NCI-H2029 (cell line): ENCODE measurements at places on chromosomes 7 and 10.

- no peak for DNase-seq
Measured at GRCh38 chr7:24967696-24968095, 12.3 kb downstream of the OSBPL3 start.

DNA sequence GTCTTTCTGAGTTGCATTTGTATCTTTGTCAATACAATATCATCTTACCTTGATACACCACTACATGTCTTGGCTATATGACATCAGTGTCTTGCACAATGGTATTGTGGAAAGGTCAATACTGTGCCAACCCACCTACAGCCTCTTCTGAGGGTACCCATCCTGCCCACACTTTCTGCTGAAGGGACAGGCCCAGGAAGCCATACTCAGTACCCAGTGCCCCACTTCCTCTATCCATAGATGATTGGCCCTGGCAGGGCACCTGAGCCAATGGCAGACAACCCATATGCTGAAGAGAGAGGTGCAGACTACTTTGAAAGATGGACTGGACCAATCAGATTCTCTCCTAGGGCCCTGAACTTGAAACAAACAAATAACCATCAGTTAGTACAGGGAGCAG is 152.0 kb upstream of the ADO start:
- no peak for DNase-seq

GRCh38 chr7:121023194-121023593 is 34.7 kb downstream of the CPED1 start:
- DNase-seq, result no peak

- DNase-seq, result no peak
Measured at GRCh38 chr7:142904128-142904527, 18.6 kb upstream of the TRPV6 start.

- no peak for DNase-seq
Measured at GRCh38 chr10:63829573-63830149, 308.5 kb downstream of the REEP3 start.

- DNase-seq, result no peak
Measured at GRCh38 chr10:30467651-30468338, 33.8 kb downstream of the MAP3K8 start.

DNA sequence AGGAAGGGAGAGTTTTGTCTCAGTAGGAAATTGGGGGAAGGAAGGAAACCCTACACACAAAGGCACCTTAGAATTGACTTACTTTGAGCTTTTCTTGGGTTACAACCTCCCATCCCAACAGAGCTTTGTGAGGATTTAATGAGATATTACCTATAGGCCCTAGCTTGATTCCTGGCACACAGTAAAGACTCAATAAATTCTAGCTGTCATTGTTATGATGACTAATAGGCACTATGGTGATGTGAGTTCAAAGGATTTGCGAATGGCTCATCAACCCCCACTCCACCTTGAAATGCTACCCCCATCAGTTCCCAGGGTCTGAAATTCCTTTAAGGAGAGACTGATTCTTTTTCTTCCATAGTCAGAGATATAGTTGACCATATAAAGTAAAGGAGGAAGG is 67.9 kb upstream of the SMNDC1 start:
- no peak for DNase-seq

DNA sequence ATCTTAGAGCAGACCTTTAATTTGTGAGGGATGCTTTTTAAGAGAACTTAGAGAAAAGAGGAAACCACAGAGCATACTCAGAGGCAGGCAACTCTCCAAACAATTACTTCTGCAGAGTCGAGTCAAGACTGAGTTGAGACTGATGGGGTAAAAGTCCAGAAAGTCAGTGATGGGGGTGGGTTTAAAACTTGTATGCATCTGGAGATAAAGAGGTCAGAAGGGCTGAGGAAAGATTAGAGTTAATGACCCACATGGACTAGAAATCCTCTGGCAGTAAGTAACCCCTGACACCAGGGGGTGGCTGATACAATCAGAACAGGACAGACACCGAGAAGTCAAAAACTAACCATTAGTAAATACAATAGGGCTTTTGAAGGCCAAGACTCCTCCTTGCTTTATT is 42.4 kb upstream of the SEPTIN7 start:
- DNase-seq, result no peak

DNA sequence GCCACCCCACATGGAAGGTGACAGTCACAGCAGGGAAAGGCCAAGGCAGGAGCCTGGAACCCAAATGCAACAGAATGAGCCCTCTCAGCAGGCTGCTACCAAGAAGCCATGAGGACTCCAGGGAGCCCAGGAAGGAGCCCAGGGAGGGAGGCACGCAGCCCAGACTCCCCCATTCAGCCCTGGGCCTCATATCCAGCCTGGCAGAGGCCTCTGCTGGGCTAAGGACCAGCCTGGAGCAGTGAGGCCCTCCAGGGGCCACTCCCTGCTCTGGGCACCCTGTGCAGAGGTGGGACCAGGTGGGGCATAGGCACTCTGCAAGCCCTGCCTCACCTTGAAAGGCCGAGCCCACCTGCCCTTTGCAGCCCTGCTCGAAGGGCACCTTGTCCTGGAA is 25.8 kb upstream of the ZNF488 start:
- DNase-seq, result no peak

GRCh38 chr10:30554440-30554825 is 75.1 kb downstream of the LYZL2 start:
- no peak for DNase-seq

GRCh38 chr7:34322841-34323240 is 335.2 kb upstream of the NPSR1 start:
- no peak for DNase-seq

- no peak for DNase-seq
Measured at GRCh38 chr10:90167174-90168064, 466.0 kb downstream of the KIF20B start.

DNA sequence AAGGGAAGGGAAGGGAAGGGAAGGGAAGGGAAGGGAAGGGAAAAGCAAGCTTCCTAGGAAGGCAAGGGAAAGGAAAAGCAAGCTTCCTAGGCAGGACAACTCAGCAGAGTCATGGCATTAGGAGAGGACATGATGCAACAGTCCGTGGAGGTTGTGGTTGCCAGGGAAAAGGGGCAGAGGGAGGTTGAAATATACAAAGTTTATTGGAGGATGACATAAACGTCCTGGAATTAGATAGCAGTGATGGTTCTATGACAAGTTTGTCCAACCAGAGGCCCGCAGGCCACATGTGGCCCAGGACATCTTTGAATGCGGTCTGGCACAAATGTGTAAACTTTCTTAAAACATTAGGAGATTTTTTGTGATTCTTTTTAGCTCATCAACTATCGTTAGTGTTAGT is 59.8 kb upstream of the OPN4 start:
- DNase-seq, result no peak

GRCh38 chr7:37430640-37431039 is 18.0 kb downstream of the ELMO1 start:
- DNase-seq, result no peak

GRCh38 chr10:109698086-109698485 is 225.2 kb downstream of the XPNPEP1 start:
- DNase-seq, result no peak

GRCh38 chr10:118310822-118311221 is 31.3 kb downstream of the FAM204A start:
- no peak for DNase-seq

- DNase-seq, result no peak
Measured at GRCh38 chr7:128430207-128430606, 20.4 kb upstream of the IMPDH1 start.

DNA sequence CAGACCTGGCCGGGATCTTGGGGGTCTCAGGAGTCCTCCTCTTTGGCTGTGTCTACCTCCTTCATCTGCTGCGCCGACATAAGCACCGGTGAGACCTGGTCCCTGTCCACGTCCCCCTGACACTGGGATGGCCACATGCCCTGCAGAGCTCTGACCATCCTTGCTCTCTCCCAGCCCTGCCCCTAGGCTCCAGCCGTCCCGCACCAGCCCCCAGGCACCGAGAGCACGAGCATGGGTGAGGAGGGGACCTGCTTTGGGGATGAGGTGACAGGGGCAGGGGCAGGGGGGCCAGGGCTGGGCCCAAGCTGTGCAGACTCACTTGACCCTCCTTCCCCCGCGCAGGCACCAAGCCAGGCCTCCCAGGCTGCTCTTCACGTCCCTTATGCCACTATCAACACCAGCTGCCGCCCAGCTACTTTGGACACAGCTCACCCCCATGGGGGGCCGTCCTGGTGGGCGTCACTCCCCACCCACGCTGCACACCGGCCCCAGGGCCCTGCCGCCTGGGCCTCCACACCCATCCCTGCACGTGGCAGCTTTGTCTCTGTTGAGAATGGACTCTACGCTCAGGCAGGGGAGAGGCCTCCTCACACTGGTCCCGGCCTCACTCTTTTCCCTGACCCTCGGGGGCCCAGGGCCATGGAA is 959 bp downstream of the PVRIG start:
- DNase-seq, result no peak

DNA sequence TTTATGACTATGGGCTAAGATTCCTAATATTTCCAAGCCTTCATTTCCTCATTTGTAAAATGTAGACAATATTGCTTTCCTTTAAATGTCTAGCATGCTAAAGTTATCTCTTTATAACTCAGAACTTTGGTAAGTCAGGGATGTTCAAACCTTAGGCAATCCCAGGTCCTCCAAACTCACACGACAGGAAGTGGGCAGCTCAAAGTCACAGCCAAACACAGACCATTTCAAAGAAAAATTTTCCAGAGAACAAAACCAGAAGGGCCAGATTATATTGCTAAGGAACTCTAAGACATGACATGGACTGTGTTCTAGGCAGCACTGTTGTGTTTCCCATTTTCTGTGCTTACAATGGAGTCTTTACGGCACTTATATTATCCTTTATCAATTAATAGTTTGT is 87.8 kb upstream of the DYNC1I1 start:
- no peak for DNase-seq

GRCh38 chr10:1715821-1716220 is 21.5 kb downstream of the ADARB2 start:
- DNase-seq, result no peak

- DNase-seq, result no peak
Measured at GRCh38 chr7:119900996-119901672, 371.8 kb upstream of the KCND2 start.

- peak; percentile 45 for DNase-seq
Measured at GRCh38 chr10:14571866-14572507, 202.7 kb downstream of the FAM107B start.

DNA sequence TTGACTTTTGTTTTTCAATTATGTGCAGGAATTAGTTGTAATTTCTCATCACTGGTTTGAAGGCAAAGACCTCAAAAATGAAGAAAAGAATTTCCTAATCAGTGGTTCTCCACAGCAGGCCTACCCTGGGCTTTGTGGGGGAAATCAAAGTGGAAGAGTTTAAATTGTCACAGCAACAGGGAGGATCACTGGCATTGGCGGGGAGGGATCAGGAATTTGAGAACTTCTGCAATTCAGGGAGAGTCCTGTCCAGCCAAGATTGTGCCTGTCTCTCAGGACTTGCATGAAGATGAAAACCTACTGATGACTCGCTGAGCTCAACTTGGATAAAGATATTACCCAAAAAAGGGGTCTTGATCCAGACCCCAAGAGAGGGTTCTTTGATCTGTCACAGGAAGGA is 70.1 kb downstream of the HACD1 start:
- no peak for DNase-seq

DNA sequence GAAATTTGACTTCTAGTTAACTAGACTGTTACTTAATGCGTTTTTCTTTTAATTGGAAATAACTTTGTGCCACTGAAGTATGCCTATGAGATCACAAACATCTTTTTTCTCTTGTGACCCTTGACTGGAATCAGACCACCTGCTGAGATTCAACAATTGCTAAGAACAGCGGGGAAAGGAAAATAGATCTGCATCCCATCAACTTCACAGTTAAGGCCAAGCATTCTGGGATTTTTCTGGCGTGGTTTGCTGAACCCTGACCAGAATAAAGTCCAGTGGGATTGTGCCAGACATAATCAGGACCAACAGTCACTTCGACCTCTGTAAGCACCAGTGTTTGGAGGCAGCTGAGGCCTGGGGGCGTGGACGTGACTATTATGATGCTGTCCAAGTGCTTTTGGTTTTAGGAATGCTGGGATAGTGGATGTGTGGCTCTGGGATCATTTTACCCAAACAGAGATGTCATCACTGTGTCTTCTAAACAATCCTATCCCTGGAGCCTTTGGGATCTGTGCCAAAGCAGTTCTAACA is 373.3 kb upstream of the PRKCQ start:
- no peak for DNase-seq

GRCh38 chr10:59704630-59705029 is 5.0 kb downstream of the SLC16A9 start:
- no peak for DNase-seq

DNA sequence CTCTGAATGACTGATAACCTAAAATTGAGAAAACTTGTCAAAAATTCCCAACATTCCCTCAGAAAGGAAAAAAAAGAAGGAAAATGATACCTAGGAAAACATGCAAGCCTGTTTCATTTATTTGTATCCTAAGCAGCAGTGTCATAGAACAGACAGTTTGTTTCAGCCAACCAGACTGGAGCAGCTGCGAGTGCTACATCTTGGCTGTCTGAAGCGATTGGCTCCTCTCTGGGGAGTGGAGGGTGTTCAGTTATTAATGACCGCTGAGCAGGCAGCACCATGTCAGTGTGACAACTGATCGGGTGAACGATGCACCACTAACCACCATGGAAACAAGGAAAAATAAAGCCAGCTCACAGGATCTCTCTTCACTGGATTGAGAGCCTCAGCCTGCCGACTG is at the start of gene LRRN3:
Gene LRRN3, plus strand, starts transcription at position 282 of the 400 bp plus-strand sequence. CDS start 31,646 bp downstream, outside the sequence.
- DNase-seq, result no peak

- DNase-seq, result no peak
Measured at GRCh38 chr7:29488203-29488970, 75.2 kb upstream of the PRR15 start.

- DNase-seq, result no peak
Measured at GRCh38 chr10:97910661-97911060, 61.0 kb downstream of the GOLGA7B start.

DNA sequence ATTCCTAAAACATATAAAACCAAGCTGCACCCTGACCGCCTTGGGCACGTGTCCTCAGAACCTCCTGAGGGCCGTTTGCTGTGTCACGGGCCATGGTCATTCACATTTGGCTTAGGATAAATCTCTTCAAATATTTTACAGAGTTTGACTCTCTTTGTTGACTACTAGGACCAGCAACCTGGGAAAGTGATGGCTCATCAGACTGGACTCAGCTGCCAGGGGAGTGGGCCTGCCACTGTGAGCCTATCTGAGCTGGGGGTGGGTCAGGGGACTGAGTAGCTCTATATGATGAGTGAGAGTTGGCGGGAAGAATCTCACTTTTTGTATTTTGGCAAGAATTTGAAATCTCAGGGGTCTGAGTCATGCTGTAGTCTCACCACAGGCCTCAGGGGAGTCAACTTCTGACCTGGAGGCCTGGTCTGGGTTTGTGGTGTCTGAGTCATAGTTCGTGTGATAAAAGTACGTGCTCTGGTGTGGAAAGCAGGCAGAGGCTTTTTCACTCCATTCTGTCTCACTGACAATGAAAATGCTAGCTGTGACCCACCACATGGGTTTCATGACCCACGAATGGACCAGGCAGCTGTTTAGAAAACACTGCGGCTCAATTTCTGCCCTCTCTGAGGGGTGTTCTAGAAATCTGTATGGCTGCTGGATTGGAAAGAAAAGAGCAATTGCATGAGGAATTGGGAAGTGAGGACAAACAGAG is 4.2 kb upstream of the UPP1 start:
- no peak for DNase-seq
